Activated naive CD4-positive, alpha-beta T cell treated with Interleukin-2 at 50 U/mL for 16 hours (primary cell): ENCODE measurements at places on chromosomes 12 and 14.

DNA sequence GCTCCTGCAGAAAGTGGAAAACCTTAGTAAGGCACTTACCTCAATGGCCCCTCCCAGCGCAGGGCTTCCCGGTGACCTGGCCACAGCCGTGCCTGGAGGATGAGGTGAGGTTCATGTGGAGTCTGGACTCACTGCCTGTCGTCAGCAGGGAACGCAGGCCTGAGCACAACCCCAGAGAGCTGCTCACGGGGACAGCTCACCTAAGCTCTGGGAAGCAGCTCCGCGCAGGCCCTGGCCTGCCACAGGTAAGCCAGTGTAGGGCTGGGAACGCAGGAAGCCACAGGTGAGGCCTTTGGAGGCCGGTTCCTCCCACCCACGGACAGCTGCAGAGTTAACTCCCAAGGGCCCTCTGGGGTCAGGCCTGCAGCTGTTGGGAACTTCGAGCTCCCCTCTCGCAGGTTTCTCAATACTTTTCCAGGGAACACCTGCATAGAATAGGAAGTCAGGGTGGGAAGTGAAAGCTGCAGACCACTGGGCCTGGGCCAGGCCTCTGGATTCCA is 32.7 kb downstream of the ANAPC7 start:
- DNase-seq = no peak

- DNase-seq = no peak
These were observed 47.7 kb downstream of the BCL11B start for GRCh38 chr14:99224116-99224910.

GRCh38 chr12:98291828-98292227 is 223.6 kb upstream of the TMPO start:
- DNase-seq = no peak

DNA sequence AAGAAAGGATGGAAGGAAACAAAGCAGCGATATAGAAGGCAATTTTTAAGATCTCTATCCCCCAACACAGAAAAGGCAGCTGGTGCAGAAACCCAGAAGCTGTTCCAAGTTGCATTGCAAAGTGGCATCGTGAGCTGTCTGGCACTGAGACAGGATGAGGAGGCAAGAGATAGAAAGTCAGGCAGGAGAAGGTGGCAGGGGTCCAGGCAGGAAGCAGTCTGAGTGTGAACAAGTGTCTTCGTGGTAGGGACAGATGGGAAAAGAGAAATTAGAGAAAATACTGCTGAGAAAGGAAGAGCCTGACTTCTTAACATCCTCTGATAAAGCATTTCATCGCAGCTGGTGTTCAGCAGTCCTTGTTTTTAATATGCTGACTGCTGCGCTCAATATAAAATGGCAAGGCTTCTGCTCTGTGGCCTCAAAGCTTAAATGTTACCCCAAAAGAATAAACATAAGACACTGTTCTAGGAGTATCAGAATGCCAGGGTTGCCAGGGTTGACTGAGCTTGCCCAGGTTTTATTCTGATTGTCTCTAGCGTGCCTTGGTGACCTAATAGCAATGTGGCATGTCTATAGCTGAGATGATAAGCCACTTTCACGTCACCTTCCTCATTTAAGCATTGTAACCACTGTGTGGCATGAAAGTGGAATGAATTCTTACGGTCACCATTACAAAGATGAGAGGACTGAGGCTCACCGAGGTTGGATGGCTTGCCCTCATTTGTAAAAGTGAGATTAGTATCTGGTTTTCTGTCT is 397.6 kb downstream of the NUAK1 start:
- no peak for DNase-seq

GRCh38 chr12:3167636-3168035 is 90.5 kb downstream of the TSPAN9 start:
- no peak for DNase-seq
